ENCODE measurements at places on chromosomes 4 and X.

DNA sequence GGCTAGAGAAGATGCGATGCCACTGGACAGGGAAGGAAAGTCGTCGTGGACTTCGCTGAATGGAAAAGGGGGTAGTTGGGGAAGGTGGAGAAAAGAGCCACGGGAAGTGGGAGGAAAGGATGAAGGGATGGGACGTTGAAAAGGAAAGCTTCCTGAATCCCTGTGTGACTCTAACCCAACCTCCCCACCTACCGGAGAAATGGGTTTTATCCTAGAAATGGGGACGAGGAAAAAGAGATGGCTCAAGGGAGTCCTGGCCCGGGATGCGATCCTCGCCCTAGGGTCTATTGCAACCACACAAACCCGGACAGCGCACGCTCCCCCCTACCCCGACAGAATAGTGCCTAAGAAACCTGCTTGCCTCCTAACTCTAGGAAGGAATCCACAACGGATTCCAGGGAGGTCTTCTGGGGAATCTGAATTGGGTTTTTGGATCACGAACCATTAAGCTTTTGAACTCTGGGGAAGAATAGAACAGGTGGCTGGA lies 738 bp upstream of the TSPAN5 start:
- no peak for DNase-seq

- no peak for DNase-seq
Observed at GRCh38 chrX:43479850-43480249, 176.2 kb upstream of the MAOA start.

- DNase-seq, result no peak
Observed at GRCh38 chr4:52862639-52863161, 583 bp downstream of the RASL11B start.

DNA sequence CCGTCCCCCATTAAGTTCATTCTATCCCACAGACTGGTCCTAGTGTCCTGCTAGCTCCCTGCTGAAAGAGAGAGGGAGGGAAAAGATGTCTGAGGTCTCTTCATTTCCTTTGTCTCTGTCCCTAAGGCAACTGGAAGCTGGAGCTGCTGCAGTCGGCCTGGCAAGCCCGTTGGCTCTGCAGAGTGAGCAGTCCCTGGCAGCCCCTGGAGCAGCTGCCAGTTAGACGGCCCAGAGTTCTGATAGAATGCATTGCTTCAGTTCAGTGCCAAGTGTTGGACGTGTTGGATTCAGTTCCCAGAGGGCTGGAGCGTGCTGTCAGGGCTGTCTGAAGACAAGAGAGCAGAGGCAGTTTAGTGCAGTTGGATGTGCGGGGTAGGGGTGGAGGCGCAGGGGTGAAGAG lies 975 bp downstream of the KCNE5 start:
- DNase-seq, result no peak
